ENCODE measurements at places on chromosomes 7 and 10. TPM values are rescaled to one million over a fixed set of nuclear protein-coding genes. Genes with fewer than 3 reads are reported as not detected.

DNA sequence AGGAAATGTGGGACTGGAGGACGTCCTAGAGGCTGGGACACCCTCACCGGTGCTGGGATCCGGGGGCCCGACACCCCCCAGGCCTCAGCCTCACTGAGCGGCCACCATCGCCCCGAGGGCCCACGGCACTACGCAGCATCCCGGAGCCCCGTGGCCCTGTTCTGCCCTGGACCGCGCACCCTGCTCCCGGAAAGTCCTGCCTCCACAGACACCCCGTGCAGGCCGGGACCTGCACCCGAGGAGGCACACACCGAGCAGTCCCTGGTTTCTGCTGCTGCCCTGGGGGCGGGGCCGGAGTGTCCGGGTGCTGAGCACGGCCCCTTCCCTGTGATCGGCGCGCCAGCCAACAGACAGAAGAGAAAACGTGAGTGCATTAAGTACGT is 18.1 kb upstream of the KNDC1 start:
- no peak for DNase-seq

DNA sequence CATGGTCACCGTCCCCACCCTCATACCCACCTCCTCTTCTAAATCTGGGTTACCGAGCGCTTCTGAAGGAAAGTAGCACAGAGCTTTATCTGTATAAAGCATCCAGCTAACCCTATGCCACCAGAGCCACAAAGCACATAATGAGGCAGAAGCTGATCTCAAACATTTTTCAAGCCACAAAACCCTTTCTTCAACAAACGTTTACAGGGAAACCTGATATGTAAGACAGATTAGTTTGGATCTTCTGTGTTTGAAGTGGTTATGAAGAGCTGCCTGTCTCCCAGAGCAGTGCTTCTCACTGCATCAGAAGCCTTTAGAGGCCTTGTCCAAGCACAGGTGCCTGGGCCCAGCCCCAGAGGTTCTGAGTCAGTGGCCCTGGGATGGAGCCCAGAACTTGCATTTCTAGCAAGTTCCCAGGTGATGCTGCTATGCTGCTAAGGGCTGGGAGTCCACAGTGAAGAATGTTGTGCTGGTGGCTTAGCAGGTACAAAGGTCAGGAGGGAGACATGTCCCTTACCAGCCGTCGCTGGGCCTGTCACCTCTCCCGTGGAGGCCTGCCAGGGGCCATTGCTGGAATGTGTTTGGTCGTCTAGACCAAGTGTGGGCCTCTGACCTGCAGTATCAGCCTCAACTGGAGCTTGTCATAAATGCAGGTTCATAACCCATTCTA is 90.4 kb downstream of the TAF3 start:
- peak; percentile 18 for DNase-seq

DNA sequence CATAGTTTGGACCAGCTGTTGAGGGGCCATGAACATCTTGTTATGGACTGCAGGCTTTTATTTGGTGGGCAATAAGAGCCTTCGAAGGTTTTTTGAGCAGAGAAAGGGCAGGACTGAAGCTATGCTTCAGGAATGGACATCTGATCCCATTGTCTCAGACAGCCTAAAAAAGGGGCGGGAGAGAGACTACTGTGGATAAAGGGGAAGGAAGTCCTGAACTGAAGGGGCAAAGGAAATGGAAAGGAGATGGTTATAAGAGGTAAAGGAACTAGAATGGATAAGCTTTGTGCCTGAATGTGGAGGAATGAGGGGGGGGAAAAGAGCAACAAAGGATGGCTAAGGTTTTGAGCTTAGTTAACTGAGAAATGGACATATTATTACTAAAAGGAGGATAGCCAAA is 172.5 kb downstream of the SKAP2 start:
- DNase-seq: no peak

DNA sequence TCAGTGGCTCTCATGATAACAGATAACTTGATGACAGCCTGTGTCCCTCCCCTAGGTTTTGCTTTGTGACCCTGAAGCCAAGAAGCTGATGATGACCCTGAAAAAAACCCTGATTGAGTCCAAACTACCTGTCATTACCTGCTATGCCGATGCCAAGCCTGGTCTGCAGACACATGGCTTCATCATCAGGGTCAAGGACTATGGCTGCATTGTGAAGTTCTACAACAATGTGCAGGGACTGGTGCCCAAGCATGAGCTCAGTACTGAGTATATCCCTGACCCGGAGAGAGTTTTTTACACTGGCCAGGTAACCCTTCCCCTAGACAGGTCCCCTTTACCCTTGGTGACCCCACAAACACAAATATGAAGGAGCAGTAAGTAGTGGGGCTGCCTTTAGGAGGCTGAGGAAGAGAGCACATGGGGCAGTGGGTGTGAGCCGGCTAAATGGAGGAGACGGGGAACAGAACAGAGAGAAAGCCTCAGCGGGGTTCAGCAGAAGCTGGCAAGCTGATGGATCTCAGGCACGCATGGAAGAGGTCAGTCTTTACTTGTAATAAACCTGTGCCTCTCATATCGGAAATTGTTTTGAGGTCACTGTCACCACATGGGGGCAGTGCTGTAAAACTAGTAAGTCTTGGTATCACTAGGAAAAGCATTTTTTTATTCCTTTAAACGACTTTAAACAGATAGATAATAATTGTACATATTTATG is 20.2 kb downstream of the PDCD11 start:
- DNase-seq: peak; percentile 20

GRCh38 chr10:69232252-69232651 is 12.1 kb downstream of the HKDC1 start:
- DNase-seq: peak; percentile 80

GRCh38 chr7:43395351-43395750 is 187.6 kb upstream of the STK17A start:
- DNase-seq: no peak

- DNase-seq: no peak
Observed at GRCh38 chr10:15169555-15170401, 1.3 kb upstream of the NMT2 start.

- DNase-seq: no peak
Observed at GRCh38 chr7:31707089-31707488, 20.1 kb downstream of the PPP1R17 start.

DNA sequence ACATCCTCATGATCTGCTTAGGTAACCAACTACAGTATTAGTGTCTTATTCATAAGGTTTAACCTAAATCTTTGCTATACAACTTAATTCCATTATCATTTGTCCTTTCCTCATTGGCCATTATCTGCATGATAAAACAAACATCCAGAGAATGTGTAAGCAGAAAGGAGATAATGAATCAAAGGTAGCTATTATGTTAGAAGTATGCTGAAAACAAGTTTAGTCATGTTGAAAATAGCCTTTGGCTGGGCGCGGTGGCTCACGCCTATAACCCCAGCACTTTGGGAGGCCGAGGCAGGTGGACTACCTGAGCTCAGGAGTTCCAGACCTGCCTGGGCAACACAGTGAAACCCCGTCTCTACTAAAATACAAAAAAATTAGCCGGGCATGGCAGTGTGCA is 78.2 kb downstream of the NT5C2 start:
- DNase-seq: no peak

GRCh38 chr7:69129524-69129923 is 468.8 kb upstream of the AUTS2 start:
- peak; percentile 13 for DNase-seq

DNA sequence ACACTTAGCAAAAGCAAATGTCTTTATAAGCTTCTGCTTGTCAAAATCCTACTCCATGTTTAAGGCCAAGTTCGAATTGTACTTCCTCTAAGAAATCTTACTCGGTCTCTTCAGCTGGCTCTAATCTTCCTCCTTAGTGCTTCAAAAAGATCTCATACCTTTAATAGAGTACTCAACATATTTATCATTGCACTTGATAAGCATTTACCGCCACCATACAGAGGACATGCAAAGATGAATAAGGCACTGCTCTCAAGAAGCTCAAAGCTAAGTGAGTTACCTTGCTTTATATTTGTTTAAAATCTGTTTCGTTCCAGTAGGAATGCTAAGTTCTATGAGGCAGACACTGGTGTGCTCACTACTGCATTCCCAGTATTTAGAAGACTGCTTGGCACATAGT is 61.9 kb upstream of the DNAJB12 start:
- DNase-seq: no peak

GRCh38 chr7:129780974-129781927 is 169.7 kb downstream of the NRF1 start:
- no peak for DNase-seq

GRCh38 chr7:31971049-31971667 is 99.0 kb downstream of the PDE1C start:
- peak; percentile 66 for DNase-seq

- peak; percentile 29 for DNase-seq
Observed at GRCh38 chr10:117364110-117364960, 10.9 kb downstream of the PDZD8 start.

- DNase-seq: no peak
Observed at GRCh38 chr10:86292462-86293395, 73.9 kb downstream of the GRID1 start.

GRCh38 chr10:7239312-7239985 is 171.4 kb downstream of the SFMBT2 start:
- no peak for DNase-seq

- DNase-seq: peak; percentile 7
Observed at GRCh38 chr7:53596230-53596629, 560.8 kb downstream of the POM121L12 start.

DNA sequence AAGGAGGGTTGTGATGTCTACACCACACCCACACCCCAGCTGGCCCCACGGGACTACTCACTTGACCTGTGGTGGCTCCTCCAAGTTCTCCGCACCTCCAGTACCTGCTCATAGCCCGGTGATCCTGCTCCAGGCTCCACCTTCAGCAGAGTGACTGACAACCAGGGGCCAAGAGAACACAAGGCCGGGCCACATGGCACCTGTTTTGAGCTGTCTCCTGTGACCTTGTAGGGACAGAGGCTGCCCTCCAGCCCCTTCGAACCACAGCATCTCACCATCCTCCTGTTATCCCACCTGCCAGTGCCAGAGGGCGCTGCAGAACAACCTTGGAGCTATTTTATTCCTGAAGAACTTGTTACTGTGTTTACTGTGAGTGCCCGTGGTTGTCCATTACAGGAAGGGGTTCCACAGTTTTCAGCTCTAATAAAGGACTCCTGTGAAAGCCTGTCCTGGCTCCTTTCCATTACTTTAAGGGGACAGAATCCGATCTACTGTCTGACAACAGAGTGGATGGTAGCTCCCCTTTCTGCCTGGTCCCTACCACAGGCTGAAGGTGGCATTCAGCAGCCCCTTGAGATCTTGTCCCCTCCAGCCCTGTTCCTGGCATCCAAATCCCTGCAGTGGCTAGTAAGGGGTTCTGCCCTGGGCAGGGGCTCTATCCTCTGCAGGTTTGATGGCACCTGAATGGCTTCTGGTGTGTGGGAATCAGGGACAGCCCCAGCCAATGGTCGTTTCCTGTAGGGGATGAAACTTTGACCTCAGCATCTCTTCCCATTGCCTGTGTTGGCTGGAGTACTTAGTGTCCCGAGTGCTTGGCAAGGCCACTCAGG is 50.8 kb downstream of the C10orf120 start:
- DNase-seq: no peak

DNA sequence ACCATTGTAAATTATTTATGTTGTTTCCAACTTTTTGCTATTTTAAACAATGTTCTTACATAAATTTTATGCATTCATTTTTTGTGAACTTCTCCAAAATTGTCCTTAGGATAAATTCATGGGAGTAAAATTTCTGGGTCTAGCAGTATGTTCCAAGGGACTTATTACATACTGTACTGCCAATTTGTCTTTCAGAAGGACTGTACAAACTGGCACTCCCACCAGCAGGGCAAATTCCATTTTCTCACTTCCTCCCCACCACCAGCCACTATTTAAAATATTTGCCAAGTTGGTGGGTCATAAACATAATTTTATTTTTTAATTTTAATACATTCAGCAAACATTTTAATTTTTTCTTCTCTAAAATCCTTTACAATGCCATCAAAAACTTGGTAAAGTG is 13.7 kb upstream of the ARID5B start:
- DNase-seq: no peak

DNA sequence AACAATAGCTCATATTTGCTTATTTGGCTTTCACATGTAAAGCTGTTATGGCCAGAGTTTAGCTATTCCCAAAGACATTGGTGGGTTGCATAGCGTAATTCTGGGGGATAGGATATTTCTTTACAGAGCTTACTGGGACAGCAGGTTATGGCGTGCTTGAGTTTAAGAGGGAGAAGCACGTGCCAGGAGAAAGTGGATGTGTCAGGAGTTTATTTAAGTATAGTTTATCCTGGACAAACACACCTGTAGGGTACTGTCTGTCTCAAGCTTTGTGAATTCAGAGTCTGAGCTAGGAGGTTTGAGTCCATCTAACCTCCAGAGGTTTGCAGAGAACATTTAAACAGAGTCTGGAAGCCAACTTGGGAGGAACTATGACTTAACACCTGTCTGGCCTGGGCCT is 21.3 kb downstream of the GBF1 start:
- DNase-seq: no peak

GRCh38 chr10:15695852-15696251 is 23.9 kb downstream of the ITGA8 start:
- no peak for DNase-seq

GRCh38 chr10:6052247-6053221 is 9.6 kb downstream of the IL2RA start:
- DNase-seq: no peak

- peak; percentile 32 for DNase-seq
Observed at GRCh38 chr7:117715784-117716445, 157.3 kb downstream of the CTTNBP2 start.

DNA sequence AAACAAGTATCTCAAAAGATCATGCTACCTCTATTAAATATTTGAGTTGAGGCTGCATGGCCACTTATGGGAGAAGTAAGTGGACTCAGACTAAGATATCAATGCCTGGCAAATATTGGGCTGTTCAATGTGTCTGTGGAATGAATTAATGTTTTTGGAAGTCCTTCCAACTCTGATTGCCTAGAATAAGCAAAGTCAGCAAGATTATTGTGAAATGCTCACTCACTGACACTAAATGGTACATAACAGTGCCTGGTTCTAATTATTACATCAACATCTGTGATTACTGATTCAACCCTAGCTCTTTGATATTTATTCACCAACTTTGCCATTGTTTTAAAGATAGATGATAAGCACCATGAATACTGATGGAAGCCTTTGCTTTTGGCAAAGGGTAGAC is 45.5 kb upstream of the HDAC9 start:
- no peak for DNase-seq

GRCh38 chr7:157830331-157830730 is 493.5 kb downstream of the DNAJB6 start:
- no peak for DNase-seq

PPP1R17 gene
- total RNA-seq: not detected

KNDC1 gene
- total RNA-seq: 2.6 TPM

DKK1 gene
- total RNA-seq: 7.4 TPM

GRK5 gene
- 6.8 TPM for total RNA-seq

SPDYE11 gene
- not detected for total RNA-seq

HYAL4 gene
- total RNA-seq: not detected

ZNF786 gene
- 9.9 TPM for total RNA-seq

CPA2 gene
- not detected for total RNA-seq

SPDYE16 gene
- total RNA-seq: not detected

CNTNAP2 gene
- 14.0 TPM for total RNA-seq

PILRB gene
- total RNA-seq: 19.9 TPM

LLCFC1 gene
- not detected for total RNA-seq

TCAF1 gene
- total RNA-seq: 90.8 TPM

NFE2L3 gene
- 49.0 TPM for total RNA-seq
